ENCODE measurements at places on chromosomes 11 and 22.

- no peak for DNase-seq
Measured at GRCh38 chr22:33883561-33883960, 36.7 kb downstream of the LARGE1 start.

GRCh38 chr11:2139621-2140337 lies 590 bp upstream of the IGF2 start:
- no peak for DNase-seq

GRCh38 chr11:34232807-34233206 lies 125.0 kb downstream of the ABTB2 start:
- DNase-seq, result no peak

DNA sequence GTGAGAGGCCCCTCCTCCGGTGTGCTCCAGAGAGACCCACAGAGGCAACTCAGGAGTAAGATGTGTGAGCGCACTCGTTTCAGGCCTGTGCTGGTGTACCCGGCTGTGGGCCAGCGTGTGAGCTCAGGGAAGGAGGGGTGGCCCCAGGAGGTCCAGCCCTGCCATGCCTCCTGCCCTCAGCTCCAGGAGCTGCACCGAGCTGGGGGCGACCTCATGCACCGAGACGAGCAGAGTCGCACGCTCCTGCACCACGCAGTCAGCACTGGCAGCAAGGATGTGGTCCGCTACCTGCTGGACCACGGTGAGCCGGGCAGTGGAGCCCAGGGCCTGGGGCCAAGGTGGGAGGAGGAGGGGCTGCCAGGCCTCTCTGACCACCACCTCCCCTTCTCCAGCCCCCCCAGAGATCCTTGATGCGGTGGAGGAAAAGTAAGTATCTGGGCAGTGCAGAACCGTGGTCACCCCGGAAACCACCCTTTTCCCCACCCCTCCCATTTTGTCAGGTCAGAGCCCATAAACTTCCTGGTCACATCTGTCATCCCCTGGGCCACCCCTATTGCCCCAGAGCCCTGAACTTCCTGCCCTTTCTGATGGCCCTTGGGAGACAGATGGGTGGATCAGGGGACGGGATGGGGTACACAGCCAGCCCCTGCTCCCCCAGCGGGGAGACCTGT lies 2.5 kb upstream of the MDK start:
- DNase-seq, result no peak

GRCh38 chr11:125916683-125917347 lies 12.5 kb downstream of the DDX25 start:
- DNase-seq, result no peak

DNA sequence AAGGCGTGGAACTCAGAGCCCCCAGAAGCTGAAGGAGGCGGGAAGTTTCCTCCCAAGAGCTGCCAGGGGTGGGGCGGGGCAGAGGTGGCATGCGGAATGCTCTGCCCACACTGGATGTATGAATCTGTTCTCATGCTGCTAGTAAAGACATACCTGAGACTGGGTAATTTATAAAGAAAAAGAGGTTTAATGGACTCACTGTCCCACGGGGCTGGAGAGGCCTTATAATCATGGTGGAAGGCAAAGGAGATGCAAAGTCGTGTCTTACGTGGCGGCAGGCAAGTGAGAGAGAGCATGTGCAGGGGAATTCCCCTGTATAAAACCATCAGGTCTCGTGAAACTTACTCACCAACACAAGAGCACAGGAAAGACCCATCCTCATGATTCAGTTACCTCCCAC lies 57.6 kb downstream of the SMIM38 start:
- DNase-seq, result no peak

GRCh38 chr11:110134110-110134509 lies 40.9 kb downstream of the ZC3H12C start:
- DNase-seq, result no peak

GRCh38 chr22:45009606-45010531 lies at the start of gene PHF21B:
Gene PHF21B (minus strand): TSS chr22:45010005. CDS start chr22:45009549, 456 bp downstream.
- DNase-seq, result no peak

GRCh38 chr22:50257451-50258360 lies 3.8 kb downstream of the MAPK12 start:
- no peak for DNase-seq

GRCh38 chr11:44199816-44200215 lies 104.3 kb downstream of the EXT2 start:
- no peak for DNase-seq

- DNase-seq, result no peak
Measured at GRCh38 chr11:111512296-111513239, at the start of gene BTG4. Gene BTG4 (minus strand): TSS chr11:111512386. CDS start chr11:111498776, 13,610 bp downstream.

GRCh38 chr11:134149371-134149770 lies 74.4 kb downstream of the NCAPD3 start:
- DNase-seq, result no peak

GRCh38 chr22:16654882-16655281 lies 62.3 kb upstream of the CCT8L2 start:
- DNase-seq, result no peak

- no peak for DNase-seq
Measured at GRCh38 chr22:21947040-21948014, 5.3 kb downstream of the PPM1F start.

DNA sequence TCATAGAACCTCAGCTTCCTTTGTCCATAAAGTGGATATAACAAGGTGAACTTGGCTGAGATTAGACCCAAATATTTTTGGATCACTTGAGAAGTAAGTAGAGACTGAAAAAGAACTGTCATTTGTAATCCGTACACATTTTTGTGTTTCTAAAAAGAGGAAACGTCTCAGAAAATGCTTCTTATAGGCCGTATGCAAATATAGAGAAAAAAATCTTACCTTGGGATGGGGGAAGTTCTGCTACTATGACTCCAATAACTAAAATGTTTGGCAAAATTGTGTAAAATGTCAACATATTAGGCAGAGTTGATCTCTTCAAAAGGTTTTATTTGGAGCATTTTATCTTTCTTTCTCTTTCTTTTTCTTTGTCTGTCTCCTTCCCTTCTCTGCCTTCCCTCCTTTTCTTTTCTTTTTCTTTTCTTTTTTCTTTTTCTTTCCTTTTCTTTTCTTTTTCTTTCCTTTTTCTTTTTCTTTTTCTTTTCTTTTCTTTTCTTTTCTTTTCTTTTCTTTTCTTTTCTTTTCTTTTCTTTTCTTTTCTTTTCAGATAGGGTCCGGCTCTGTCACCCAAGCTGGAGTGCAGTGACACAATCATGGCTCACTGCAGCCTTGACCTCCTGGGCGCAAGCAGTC lies 48.2 kb downstream of the ADM start:
- DNase-seq, result no peak

Measured in activated T-helper 1 cell treated with anti-CD3 and anti-CD28 coated beads, Interleukin-2, amount 50 U/mL, for 16 hours (primary cell).